ENCODE measurements at places on chromosomes 1 and 21.

GRCh38 chr1:82931006-82931405 is 1067.9 kb downstream of the TTLL7 start:
- no peak for DNase-seq

- DNase-seq, result no peak
Observed at GRCh38 chr1:42744148-42744413, 4.0 kb upstream of the CLDN19 start.

- no peak for DNase-seq
Observed at GRCh38 chr1:160260406-160261382, 1.7 kb downstream of the DCAF8 start.

- no peak for DNase-seq
Observed at GRCh38 chr1:205421798-205422197, at the start of gene LEMD1. Gene LEMD1 (minus strand): TSS chr1:205422056. CDS start chr1:205420536, 1,520 bp downstream.

GRCh38 chr1:15207829-15208429 is 39.1 kb upstream of the FHAD1 start:
- no peak for DNase-seq

DNA sequence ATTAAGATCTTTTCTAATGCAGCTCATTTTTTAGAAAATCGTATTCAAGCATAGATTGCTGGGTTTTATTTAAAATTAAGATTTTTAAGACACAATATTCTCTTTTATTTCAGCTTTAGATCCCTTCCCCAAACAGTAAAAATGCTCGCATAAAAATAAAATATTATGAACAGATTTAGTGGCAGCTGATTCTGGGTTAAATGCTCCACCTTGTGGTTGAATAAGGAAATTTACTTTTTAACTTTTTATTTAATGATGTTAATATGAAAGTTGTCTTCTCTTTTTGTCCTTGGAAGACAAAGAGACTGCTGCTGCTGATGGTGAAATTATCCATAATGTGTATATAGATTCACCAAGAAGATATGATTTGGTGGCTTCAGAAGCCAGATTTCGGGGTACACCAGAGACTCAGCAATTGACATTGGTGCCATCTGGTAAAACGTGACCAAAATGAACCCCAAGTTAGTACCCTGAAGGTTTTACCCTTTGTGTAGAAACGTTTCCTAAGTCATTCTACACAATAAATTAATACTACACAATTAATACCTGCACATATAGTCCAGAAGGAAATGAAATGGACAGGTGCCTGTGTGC is 128.0 kb downstream of the ADAMTS1 start:
- no peak for DNase-seq

DNA sequence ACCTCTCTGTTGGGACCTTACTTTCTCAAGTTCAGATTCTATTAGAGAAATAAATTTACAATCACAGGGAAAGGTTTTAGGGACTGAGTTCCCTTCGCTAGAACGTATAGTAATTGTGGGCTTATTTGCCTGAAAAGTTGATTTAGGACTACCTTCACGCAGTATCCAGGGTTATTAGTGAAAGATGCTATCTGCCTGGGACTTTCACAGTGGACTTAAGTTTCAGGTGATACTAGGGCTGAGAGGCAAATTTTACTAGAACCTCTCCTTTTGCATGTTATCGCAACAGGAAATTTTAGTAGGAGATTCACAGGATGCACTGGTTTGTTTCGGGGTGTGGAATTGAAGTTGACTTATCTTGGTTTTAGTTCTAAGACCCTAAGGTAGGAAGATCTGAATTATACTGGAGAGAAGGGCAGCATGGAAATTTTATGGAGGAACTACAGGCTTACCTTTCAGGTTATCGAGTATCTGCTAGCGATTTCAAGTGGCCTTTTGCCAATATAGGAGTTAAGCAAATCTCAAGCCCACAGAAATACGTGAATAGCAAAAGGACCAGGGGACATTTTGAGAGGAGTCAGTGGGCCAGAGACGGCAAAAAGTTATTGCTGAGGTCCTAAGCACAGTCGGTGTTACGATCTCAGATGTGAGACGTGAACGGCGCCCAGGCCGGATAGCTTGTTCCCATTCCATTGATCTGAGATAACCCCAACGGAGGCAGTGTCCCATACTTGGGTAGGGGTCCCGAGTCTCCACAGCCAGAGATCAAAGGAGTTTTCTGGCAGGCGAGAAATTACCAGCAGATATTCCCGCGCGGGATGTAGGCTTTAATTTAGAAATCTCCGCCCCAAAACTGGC is 723 bp upstream of the GNAI3 start:
- peak; percentile 50 for DNase-seq

GRCh38 chr21:23215261-23215660 is 2217.1 kb downstream of the NCAM2 start:
- DNase-seq, result no peak

- no peak for DNase-seq
Observed at GRCh38 chr1:152630596-152630995, 7.7 kb upstream of the LCE3A start.

DNA sequence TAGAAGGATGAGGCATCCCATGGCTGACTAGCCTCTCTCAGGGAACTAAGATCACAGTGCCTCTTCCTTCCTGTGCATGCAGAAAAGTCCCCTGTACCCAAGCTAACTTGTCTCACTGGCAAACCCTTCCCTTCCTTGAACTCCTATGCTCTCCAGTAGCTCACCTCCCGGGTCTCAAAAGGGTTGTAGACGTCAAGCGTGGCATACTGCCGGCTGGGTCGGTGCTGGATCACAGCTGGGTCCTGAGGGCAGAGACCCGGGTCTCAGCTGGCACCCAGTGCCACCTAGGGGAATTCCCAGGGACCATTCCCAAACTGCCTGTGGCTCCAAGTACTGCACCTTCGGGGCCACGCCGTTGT is 688 bp downstream of the SCAMP3 start:
- DNase-seq, result no peak

- DNase-seq, result peak; percentile 94
Observed at GRCh38 chr1:40709100-40709801, 17.7 kb downstream of the NFYC start.

- DNase-seq, result no peak
Observed at GRCh38 chr1:3518256-3518655, 63.8 kb downstream of the ARHGEF16 start.

- no peak for DNase-seq
Observed at GRCh38 chr1:68442006-68442405, 7.7 kb downstream of the RPE65 start.

- no peak for DNase-seq
Observed at GRCh38 chr1:204680461-204680860, 5.1 kb downstream of the LRRN2 start.

- no peak for DNase-seq
Observed at GRCh38 chr21:18049461-18049860, 195.2 kb upstream of the CHODL start.

DNA sequence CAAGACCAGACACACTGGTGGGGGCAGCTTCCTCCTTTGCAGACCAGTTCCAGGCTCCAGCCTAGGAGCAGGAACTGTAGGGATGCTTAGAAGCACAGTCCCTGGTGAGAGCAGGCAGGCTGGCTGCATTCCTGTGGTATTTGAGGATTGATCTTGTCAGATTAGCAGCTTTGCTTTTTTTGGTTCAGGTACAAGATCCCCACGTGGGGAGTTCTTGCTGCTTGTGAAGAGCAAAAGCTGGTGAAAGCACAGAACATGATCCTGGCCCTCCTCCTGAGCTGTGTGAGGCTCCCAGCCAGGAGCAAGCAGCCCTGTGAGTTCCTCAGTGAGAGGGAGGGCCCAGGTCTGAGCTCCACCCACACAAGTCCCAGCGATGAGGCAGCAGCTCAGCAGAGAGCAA is 75.3 kb upstream of the ARTN start:
- no peak for DNase-seq

GRCh38 chr1:184761969-184762485 is 7.4 kb upstream of the EDEM3 start:
- peak; percentile 10 for DNase-seq

DNA sequence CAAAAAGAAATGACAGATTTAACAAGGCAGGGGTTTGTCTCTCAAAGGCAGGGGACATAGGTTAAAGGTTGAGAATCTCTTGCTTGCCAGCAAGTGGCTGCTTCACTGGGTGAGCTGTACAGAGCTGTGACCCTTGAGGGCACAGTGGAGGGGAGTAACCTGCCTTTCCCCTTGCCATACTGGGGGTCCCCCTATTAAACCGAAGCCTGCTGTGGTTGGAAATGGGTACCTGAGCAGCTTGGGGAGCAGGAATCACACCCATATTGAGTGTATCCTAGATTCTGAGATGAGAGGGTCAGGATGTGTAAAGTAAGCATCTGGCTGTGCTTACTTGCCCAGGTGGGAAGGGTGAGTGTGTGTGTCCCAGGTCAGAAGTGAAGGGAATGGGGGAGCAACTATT is 31.8 kb downstream of the WNT4 start:
- DNase-seq, result no peak

- DNase-seq, result no peak
Observed at GRCh38 chr1:178434899-178435435, 61.8 kb downstream of the CLEC20A start.

DNA sequence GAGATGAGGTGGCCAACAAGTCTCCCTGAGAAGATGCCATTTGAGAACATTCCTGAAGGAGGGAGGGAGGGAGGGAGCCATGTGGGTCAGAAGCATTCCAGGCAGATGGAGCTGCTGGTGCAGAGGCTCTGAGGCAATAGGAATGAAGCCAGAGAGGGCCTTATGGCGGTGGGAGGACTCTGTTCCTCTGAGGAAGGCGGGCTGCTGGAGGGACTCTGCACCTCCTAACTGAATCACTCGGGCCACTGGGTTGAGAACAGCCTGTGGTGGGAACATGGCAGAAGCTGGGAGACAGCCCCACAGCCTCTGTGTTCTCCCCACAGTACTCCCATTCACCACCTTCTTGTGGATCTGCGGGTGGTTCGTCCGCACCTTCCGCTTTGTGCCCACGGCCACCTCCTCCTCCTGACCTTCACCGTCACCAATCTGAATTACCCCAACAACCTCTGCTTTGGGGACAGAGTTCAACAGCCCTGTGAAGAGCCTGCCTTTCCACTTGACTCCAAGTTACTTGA is 2.4 kb upstream of the TMEM125 start:
- peak; percentile 89 for DNase-seq

DNA sequence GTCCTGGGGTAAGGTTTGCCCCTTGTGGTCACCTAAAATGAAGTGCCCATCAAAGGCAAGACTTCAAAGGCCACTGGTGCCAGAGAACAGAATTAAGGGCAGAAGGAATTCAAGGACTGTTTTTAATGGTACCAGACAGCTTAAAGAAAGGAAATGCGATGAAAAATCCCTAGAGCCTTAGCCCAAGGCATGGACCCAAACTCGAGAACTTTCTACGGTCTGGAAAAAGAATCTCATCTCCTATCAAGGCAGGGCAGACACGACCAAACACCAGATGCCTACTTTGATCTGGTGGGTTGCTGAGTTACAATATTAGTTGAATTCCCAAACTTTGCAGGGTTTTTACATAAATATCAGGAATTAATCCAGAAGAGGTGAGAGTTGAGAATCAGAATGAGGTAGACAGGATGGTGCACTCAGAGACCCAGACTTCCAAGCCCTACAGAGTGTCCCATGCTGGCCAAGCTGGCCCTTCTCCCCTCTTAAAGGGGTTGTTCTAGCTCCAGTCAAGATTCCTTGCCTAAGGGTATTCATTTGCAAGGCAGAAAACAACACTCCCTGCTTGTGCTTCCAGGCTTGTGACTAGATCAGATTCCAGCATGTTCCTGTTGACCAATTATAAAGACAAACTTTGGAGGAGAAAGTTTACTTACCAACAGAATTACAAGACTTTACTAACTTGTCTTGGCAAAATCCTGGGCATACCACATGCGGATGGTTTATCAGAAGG is 48.0 kb downstream of the EDN2 start:
- no peak for DNase-seq

GRCh38 chr1:116134476-116134773 is 23.2 kb downstream of the MAB21L3 start:
- no peak for DNase-seq

DNA sequence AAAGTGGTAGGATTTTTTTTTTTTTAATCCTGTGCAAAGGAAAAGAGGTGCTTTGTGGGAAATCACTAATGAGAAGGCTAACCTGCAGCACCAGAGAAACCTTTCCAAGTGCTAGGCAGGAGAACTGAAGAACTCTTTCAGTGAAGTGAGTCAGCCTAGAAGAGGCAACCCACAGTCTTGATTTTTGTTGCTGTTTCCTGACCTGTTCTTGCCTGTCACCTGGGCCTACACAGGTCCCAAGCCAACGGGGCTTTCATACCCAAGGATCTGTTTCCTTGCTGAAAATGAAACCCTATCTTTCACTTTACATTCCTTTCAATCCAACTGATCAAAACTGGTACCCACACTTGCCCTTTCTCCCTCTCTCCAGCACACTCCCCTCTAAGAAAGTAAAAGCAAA is 7.1 kb upstream of the IKBKE start:
- no peak for DNase-seq

DNA sequence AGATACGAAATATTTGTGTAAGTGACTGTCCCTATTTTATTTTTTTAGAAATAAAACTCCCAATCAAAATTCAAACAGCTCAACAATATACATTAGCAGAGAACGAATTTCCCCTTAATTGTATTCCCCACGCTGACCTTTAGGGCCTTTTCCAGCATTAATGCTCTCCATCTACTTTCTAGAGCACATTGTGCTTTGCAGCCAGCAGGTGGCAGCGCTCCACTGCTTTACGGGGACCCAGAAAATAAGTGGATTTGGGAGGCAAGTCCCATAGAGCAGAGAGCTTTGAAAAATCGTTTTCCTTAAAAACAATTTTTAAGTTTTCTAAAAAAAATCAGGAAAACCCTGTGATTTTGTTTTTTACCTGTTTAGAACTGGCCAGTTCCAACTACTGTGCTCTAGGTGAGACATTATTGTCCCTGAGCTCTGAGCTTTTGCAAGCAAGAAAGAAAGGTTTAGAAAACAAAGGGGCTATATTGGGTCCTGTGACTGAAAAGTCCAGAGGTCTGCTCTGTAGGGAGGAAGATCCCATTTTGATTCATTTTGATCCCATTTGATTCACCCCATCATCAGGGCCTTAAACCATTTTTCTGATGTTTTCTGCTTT is 144.4 kb upstream of the ZNF644 start:
- peak; percentile 59 for DNase-seq

DNA sequence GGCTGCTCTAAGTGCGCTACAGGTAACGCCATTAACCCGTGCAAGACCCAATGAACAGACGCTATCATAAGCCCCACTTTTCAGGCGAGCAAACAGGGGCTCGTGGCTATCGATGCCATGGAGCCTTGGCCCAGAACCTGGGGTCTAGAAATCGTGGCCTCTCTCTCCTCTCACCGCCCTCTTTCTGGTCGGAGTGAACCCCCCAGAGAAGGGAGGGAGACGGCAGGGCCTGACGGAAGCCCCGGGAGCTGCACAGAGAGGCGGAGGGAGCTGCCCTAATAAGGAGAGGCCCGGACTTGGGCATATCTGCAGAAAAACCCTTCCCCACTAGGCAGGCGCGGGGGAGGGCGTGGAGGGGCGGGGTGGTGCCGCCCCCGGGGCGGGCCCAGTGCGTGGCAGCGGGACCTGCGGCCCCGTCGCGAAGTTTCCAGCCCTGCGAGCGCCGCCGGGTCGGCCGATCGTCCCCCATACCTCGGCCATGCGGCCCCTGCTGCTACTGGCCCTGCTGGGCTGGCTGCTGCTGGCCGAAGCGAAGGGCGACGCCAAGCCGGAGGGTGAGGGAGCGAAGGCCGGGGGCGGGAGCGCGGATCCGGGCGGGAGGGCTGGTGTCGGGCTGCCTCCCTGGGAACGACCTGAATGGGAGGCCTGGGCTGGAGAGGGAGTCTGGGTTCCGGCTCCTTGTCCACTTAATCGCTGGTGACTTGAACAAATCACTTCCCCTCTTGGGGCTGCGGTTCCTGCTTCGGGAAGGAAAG is at the start of gene PLOD1:
Gene PLOD1, plus strand, starts transcription at position 416 of the 755 bp plus-strand sequence. Its CDS starts 63 bp downstream, at position 479.
- DNase-seq, result peak; percentile 92

Data from small intestine (tissue), 16 donors.